ENCODE measurements at places on chromosomes 3 and 15.

DNA sequence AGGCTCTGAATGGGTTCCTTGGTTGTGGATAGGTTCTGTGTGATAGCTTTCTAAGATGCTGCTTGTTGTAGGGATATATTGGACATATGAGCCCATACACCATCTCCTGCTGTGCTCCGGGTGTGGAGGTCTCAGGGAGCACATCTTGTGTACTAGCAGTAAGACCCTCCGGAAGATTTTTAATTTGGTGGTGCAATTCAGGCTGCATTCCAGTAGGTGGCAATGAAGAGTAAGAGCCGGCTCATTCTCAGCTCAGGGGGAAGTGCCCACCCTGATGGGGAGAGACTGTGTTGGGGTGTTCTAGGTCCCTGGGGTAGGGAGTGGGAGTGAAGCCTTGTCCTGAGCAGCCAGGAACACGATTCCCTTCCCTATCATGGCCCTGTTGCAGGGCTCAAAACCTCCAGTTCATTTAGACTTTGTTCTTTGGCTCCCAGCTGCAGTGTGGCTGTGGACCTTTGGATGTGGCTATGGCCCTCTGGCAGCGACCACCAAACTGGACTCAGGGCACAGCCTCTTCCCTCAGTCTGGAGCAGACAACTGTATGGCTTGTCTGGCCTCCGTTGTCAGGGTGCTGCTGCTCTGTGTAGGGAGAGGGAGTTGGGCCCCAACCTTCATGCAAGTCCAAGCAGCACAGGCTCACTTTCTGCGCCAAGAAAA lies 104.7 kb downstream of the UNC13C start:
- DNase-seq = peak; percentile 27

DNA sequence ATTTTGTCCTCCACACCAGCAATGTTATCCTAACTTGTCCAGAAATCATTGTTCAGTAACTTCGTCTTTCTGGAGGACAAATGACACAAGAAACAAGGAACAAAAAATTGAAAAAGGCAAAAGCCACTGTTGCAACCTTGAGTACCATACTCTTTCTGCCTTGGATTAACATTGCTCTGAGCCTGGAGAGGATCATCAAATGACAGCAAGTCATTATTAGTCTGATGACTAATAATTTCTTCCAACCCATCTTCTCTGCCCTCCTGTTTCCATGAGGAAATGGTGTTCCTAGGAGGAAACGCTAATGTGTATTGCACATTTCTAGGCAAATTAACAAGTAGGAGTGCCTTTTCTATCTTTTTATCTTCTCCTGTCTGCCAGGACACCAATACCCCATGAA lies 153.9 kb downstream of the PCCB start:
- no peak for DNase-seq

GRCh38 chr3:88369337-88369736 lies 219.6 kb downstream of the C3orf38 start:
- no peak for DNase-seq

DNA sequence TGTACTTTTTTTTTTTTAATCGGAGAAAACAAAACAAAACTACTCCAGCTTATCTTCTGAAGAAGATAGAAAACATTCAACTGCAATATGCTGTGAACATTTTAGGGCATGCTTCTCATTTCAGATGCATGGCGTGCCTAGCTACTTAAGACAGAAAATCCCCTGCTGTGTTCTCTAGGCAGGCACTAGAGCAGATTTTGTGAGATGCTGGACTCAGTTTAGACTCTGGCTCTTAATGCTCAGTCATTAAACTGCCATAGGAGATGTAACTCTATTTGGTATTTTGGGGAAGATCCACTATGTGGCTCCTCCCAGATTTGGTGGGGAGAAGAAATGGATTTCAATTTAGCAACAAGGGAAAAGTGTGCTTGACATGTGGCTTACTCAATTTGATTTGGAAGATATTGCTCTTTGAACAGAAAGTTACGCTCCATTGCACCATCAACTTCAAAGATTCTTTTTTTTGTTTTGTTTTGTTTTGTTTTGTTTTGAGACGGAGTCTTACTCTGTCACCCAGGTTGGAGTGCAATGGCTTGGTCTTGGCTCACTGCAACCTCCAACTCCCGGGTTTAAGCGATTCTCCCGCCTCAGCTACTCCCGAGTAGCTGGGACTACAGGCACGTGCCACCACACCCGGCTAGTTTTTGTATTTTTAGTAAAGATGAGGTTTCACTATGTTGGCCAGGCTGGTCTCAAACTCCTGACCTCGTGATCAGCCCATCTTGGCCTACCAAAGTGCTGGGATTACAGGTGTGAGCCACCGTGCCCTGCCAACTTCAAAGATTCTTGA lies 62.0 kb upstream of the LEKR1 start:
- no peak for DNase-seq

DNA sequence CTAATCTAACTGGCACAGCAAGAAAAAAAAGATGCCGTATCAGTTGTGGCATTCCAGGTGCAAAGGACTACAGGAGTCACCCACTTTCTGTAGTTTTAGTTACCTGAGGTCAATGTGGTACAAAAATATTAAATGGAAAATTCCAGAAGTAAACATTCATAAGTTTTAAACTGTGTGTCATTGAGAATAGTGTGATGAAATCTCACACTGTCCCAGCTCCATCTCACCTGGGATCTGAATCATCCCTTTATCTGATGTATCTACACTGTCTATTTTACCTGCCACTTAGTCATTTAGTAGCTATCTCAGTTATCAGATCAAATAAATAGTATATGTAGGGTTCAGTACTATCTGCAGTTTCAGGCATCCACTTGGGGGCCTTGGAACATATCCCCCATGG lies 26.7 kb downstream of the GBE1 start:
- DNase-seq = no peak

GRCh38 chr3:127096256-127097071 lies 96.5 kb upstream of the PRR23E start:
- DNase-seq = no peak

GRCh38 chr3:73341272-73341935 lies 279.9 kb downstream of the EBLN2 start:
- DNase-seq = no peak

GRCh38 chr15:39582286-39582976 lies 1.6 kb downstream of the THBS1 start:
- DNase-seq = no peak

- no peak for DNase-seq
These were observed 48.9 kb upstream of the CFAP161 start for GRCh38 chr15:81085213-81085612.

- DNase-seq = no peak
These were observed 31.5 kb downstream of the ESYT3 start for GRCh38 chr3:138465925-138466324.

DNA sequence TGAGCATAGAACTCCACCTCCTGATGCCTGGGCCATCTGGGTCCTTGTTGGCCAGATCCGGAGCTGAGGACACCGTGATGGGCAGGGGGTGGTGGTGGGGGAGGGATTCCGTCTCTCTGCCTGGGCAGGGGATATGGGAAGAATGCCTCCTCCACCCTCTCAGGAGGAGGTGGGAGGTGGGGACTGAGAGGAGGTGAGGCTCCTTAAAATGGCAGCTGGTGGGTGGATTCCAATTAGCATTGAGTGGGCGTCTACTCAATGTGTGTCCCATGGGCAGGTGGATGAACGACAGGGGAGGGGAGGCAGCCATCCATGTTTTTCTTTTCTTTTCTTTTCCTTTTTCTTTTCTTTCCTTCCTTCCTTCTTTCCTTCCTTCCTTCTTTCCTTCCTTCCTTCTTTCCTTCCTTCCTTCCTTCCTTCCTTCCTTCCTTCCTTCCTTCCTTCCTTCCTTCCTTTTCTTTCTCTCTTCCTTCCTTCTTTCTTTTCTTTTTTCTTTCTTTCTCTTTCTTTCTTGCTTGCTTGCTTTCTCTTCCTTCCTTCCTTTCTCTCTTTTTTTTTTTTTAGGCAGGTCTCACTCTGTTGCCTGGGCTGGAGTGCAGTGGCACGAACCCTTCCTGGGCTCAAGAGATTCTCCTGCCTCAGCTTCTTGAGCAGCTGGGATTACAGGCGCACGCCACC lies 5.0 kb downstream of the SLC28A1 start:
- no peak for DNase-seq

- DNase-seq = no peak
These were observed 24.4 kb downstream of the TP63 start for GRCh38 chr3:189655617-189656016.

- DNase-seq = peak; percentile 18
These were observed 489 bp downstream of the CSPG5 start for GRCh38 chr3:47578119-47578632.

All from activated CD4-positive, alpha-beta T cell treated with anti-CD3 and anti-CD28 coated beads, Interleukin-2, Interleukin-4, amounts not matched to agents 100 ng/mL and 50 ng/mL, durations not matched to agents 16 hours and 8 hours (primary cell).